RPMI7951 (cell line): ENCODE measurements at places on chromosomes 3 and 15. TPM values are rescaled to one million over a fixed set of nuclear protein-coding genes. Genes with fewer than 3 reads are reported as not detected.

DNA sequence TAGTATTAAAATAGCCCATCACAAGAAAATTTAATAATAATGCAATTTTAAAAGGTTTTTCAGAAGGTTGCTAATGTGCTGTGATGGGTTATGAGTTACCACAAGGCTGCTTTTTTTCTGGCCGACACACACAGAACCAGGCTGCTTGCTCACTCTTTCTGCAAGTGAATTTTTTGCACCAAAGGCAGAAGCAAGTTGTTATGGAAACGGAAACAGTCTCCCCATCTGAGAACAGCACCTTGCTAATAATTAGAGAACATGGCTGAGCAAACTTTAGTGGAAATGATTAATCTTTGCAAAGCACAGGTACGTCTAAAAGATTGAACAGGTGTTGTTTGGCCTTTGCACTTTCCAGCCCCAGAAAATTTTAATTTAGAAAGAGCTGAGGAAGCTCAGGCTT is 51.0 kb downstream of the CACNA2D3 start:
- no peak for DNase-seq

DNA sequence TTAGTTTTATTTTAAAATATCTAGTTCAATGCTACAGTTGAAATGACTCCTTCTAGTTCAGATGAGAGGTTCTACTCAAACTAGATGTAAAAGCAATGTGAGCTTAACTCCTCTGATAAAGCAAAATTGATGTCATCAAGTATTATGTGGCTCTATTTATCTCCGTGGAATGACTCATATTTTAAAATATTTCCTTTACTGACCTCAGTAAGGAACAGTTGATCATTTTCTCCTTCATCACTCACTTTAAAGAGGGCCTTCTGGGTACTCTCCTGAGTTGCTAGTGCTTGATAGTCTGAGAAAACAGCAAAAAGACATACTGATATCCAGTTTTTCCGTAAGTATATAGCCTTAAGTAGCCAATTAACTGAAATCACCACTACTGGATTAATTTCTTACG is 1099.3 kb downstream of the ROBO2 start:
- DNase-seq = peak; percentile 35

DNA sequence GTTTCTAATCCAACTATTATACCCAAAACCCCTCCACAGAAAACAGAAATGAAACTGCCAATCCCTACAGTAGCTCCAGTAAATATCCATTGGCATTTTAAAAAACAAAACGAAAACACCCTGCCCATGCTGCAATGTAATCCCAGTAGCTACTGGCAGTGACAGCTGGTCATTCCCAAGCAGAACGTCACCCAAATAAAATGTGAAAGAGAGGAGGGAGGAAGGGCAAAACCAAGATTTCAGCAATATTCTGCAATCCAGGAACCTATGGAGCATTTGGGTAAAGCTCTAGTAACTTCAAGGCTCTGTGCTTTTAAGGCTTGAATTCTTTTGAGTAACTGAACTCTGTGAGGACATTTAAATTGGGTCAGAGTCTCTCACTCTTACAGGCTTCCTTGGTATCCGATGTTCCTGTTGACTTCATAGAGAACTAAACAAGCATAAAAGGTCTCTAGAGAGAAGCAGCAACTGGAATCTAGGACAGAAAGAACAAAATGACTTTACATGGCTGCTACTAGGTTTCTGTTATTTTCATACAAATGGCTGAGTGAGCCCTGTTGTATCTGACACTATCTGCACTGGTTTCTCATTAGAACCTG is 136.2 kb downstream of the TNIK start:
- DNase-seq = peak; percentile 64

GRCh38 chr3:116743062-116743461 is 33.5 kb downstream of the TUSC7 start:
- no peak for DNase-seq

GRCh38 chr3:42092006-42092405 is 849 bp downstream of the TRAK1 start:
- DNase-seq = no peak

DNA sequence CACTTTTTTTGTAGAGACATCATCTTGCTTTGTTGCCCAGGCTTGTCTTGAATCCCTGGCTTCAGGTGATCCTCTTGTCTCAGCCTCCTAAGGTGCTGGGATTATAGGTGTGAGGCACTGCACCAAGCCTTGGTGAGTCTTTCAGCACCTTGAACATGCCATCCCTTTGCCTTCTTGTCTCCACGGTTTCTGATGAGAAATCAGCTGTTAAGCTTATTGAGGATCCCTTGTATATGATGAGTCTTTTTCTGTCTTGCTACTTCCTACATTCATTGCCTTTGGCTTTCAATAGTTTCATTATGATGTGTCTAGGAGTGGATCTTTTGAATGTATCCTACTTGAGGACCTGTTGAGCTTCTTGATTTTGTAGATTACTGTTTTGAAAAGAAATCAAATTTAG is 35.9 kb upstream of the TMCC1 start:
- no peak for DNase-seq

GRCh38 chr3:56998076-56998529 is 62.4 kb upstream of the SPATA12 start:
- DNase-seq = no peak

- DNase-seq = no peak
Observed at GRCh38 chr3:101466465-101467309, 46.3 kb downstream of the SENP7 start.

GRCh38 chr15:95918525-95918924 is 412.0 kb upstream of the NR2F2 start:
- no peak for DNase-seq

- no peak for DNase-seq
Observed at GRCh38 chr3:31252216-31253185, 280.2 kb upstream of the STT3B start.

GRCh38 chr3:99483841-99484240 is 154.6 kb upstream of the COL8A1 start:
- DNase-seq = no peak

DNA sequence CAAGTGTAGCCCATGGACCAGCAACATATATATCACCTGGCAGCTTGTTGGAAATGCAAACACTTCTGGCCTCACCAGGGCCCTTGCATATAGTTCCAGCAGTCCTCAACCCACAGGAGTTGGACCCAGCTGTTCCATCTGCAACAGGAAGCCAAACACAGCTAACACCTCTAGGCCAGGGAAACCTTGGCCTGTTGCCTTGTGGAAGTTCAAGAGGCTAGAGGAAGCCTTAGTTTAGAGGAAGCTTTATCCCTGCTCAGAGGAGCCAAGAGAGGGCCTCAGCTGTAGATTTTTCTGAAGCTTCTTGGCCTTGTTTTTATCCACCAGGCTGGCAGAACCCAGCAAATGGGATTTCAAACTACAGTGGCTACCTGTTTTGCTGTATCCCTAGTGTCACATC is 11.4 kb downstream of the FHIT start:
- peak; percentile 26 for DNase-seq

GRCh38 chr3:157127831-157128767 is 31.8 kb downstream of the CCNL1 start:
- DNase-seq = peak; percentile 99

DNA sequence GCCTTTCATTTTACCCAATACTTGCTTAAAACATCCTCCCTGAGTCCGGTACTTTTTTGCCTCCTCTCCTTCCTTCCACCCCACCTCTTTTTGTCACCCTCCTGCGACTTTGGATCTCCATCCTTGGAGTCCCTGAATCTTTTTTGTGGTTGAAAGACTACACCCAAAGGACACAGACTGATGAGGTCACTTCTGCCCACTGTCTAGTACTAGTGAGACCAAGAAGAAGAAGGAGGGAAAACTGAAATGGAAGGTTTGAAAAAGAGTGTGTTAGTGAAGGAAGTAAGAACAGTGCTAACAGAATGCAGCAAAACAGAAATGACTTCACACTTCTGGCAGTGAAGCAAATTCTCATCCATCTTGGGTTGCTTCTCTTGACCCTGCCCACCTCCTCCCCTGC is 6.6 kb downstream of the B3GNT5 start:
- DNase-seq = no peak

- DNase-seq = no peak
Observed at GRCh38 chr15:60204131-60204885, 193.5 kb downstream of the ANXA2 start.

- peak; percentile 27 for DNase-seq
Observed at GRCh38 chr3:23669541-23670255, 136.1 kb upstream of the UBE2E1 start.

DNA sequence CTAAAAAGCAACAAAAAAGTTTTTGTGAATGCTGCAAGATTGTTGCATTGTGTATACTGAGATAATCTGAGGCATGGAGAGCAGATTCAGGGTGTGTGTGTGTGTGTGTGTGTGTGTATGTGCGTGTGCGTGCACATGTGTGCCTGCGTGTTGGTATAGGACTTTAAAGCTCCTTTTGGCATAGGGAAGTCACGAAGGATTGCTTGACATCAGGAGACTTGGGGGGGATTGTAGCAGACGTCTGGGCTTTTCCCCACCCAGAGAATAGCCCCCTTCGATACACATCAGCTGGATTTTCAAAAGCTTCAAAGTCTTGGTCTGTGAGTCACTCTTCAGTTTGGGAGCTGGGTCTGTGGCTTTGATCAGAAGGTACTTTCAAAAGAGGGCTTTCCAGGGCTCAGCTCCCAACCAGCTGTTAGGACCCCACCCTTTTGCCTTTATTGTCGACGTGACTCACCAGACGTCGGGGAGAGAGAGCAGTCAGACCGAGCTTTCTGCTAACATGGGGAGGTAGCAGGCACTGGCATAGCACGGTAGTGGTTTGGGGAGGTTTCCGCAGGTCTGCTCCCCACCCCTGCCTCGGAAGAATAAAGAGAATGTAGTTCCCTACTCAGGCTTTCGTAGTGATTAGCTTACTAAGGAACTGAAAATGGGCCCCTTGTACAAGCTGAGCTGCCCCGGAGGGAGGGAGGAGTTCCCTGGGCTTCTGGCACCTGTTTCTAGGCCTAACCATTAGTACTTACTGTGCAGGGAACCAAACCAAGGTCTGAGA is 4.7 kb downstream of the BHLHE40 start:
- DNase-seq = peak; percentile 99

GRCh38 chr3:44411031-44411645 is 66.3 kb downstream of the ZNF445 start:
- DNase-seq = no peak

The WDR5B gene
- total RNA-seq = 6.2 and 9.4 TPM in 2 replicates

The FOXL2 gene
- total RNA-seq = under 0.01 and 0.36 TPM in 2 replicates

The ANKUB1 gene
- total RNA-seq = 0.12 TPM in 1 of 2 replicates, not detected in the other

The GOLGA6D gene
- not detected in 2 replicates for total RNA-seq

The GABRG3 gene
- total RNA-seq = not detected in 2 replicates

The DUT gene
- 139 and 142 TPM in 2 replicates for total RNA-seq

The ZNF860 gene
- total RNA-seq = 0.60 and 1.4 TPM in 2 replicates

The LEKR1 gene
- 1.8 and 2.1 TPM in 2 replicates for total RNA-seq

The STXBP5L gene
- not detected in 2 replicates for total RNA-seq

The CCRL2 gene
- 2.8 and 6.1 TPM in 2 replicates for total RNA-seq

The SETD5 gene
- 56.8 and 58.4 TPM in 2 replicates for total RNA-seq

The FAM107A gene
- total RNA-seq = not detected in 2 replicates

The SLC24A5 gene
- total RNA-seq = 0.29 TPM in 1 of 2 replicates, not detected in the other

The SLC28A1 gene
- not detected in 2 replicates for total RNA-seq

The FANCD2OS gene
- not detected in 2 replicates for total RNA-seq

The LIPC gene
- not detected in 2 replicates for total RNA-seq
